Stimulated activated CD8-positive, alpha-beta memory T cell treated with anti-CD3 and anti-CD28 coated beads, Interleukin-7, amount 100 ng/mL, for 1 hour (primary cell): ENCODE measurements at places on chromosomes 3 and 15.

DNA sequence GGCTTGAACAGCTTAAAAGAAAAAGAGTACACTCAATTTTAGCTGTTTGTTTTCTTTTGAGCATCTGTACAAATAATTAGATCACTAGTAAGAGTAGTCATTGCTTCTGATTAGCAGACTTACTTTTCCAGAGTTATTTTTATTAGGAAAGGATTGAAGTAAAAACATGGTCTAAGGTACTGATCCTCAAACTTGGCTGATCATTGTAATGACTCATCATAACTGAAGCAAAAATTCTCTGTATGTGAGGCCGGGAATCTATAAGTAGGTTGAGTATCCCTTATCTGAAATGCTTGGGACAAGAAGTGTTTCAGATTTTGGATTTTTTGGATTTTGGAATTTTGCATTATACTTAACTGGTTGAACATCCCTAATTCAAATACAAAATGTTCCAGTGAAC is 12.4 kb downstream of the NMD3 start:
- no peak for DNase-seq

GRCh38 chr15:36499412-36500389 is 79.7 kb upstream of the CDIN1 start:
- no peak for DNase-seq

GRCh38 chr3:133503409-133503808 is 70.1 kb upstream of the CDV3 start:
- no peak for DNase-seq

DNA sequence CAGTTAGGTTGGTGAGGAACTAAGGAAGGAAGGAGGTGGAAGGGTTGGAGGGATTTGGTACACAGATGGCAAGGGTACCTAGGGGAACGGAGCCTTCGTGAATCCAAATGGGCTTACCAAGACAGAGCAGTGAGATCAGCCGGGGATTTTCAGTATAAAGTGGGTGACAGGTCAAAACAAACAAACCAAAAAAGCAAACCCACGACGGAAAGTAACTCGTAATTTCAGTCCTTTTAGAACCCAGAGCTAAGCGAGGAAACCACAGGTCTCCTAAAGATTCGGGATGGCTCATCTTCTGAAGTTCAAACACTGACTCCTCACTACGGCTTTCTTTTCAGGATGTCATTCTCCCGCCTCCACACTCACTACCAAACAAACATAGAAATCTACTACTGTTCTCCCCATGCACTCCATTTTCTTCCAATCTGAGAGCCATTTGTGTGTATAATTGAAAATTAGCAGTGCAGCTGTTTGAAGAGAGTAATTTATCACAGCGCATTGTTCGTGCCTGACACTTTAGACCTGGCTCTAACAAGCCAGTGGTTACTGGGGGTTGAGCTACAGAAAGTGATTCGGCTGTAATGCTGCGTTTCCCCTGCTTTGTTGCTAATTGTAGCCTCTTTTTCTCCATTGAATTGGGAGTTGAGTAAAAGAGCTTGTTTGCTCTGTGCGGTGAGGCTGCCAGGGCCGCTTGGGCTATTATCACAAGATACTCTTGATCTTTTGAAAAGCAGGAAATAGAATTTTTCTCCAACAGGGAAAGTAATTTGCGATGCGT is 64.7 kb upstream of the CCDC39 start:
- DNase-seq, result no peak

GRCh38 chr3:6791161-6791560 is 69.8 kb upstream of the GRM7 start:
- DNase-seq, result no peak

- no peak for DNase-seq
These were observed 99.8 kb downstream of the MEGF11 start for GRCh38 chr15:66153549-66154415.

DNA sequence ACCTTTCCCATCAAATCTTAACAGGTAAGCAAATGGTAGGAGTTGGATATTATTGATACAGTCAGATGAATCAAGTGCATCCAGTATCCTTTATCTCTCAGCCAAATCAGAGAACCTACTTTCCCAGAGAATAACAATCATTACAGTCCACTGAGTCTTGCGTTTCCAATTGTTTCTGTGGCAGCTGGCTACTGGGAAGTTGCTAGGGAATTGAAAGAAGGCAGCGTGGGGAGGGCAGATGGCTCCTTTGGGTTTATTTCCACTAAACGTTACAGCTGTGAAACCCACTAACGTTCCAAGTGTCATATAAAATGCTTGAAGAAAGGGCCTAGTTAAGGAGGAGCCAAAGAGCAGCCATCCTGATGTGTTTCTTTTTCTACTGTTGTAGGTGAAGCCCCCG is 78.4 kb downstream of the WDR72 start:
- DNase-seq, result no peak

DNA sequence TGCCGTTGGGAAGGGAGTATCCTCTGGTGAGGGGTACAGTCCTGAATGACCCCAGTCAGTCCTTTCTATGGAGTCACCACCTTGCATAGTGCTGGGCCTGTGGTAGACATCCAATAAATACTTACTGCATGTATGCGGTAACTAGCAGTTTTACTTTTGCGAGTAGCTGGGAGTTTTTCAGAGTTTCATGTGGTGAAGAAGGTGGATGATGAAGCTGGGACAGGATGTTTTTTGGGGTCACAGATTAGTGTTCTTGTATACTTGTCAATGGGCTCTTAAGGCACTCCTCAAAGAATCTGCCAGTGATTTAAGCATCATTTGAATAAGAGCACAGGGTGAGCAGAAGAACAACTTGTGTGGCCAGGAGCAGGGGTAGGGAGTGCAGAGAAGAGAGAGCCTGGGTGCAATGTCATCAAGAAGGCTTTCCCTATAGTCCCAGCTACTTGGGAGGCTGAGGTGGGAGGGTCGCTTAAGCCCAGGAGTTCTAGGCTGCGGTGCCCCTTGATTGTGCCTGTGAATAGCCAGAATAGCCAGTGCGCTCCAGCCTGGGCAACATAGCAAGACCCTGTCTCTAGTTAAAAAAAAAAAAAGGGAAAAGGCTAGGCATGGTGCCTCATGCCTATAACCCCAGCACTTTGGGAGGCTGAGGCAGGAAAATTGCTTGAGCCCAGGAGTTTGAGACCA is 22.1 kb downstream of the PPCDC start:
- no peak for DNase-seq

GRCh38 chr3:150597646-150598045 is 5.5 kb upstream of the SELENOT start:
- DNase-seq, result no peak

- no peak for DNase-seq
These were observed 32.3 kb upstream of the CRTC3 start for GRCh38 chr15:90497376-90497775.

- no peak for DNase-seq
These were observed 33.1 kb downstream of the IL1RAP start for GRCh38 chr3:190546881-190547510.
